Sigmoid colon (tissue), 7 donors: ENCODE measurements at places on chromosomes 2 and 18. TPM values are rescaled to one million over a fixed set of nuclear protein-coding genes. Genes with fewer than 3 reads are reported as not detected.
A peak's percentile ranks its signal among the peaks of the same experiment; 100 is the strongest.

DNA sequence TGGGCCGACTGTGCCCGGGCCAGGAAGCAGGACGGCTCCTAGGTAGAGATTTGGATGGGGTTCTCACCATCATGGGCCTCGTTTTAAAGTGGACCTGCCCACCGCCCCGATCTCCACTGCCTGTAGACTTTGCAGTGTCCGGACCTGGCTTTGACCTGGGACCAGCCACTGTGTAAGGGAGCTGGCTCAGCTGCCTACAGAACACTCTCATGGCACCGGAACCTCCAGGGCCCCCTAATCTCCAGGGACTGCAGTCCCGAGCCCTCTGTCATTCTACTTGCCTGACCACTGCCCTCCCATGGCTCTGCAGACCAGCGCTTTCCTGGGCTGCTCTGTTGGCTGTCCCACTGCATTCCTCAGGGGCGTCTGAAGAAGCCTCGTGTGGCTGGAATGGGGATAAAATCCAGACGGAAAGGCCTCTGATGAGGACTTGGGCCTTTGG lies 120.8 kb downstream of the GLI2 start:
- H3K36me3 ChIP-seq = no peaks in the 10 kb centered on the region
- H3K4me1 ChIP-seq = no peaks in the 10 kb centered on the region
- H3K27ac ChIP-seq = peak overlapping the region; percentile 48
- no peaks in the 10 kb centered on the region for H3K27me3 ChIP-seq
- no peak overlapping the region for H3K4me3 ChIP-seq

DNA sequence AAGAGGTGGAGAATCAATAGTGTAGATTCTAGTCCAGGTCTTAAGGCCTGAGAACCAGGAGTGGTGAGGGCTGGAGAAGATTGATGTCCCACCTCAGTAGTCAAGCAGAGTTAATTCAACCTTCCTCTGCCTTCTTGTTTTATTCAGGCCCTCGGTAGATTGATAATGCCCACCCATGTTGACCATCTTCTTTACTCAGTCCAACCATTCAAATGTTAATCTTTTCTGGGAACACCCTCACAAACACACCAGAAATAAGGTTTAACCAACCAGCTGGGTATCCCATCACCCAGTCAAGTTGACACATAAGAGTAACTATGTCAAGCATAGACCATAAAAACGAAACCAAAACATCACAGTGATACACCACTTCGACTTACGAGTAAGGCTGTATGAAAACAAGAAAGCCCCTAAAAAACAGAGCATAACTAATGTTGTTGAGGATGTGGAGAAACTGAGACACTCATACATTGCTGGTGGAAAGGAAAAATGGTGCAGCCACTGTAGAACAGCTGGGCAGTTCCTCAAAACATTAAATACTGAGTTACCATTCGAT lies 57.5 kb downstream of the SLC35F5 start:
- no peak overlapping the region for H3K4me3 ChIP-seq
- no peaks in the 10 kb centered on the region for H3K36me3 ChIP-seq
- H3K27ac ChIP-seq = no peak overlapping the region
- no peaks in the 10 kb centered on the region for H3K4me1 ChIP-seq
- no peaks in the 10 kb centered on the region for H3K27me3 ChIP-seq

DNA sequence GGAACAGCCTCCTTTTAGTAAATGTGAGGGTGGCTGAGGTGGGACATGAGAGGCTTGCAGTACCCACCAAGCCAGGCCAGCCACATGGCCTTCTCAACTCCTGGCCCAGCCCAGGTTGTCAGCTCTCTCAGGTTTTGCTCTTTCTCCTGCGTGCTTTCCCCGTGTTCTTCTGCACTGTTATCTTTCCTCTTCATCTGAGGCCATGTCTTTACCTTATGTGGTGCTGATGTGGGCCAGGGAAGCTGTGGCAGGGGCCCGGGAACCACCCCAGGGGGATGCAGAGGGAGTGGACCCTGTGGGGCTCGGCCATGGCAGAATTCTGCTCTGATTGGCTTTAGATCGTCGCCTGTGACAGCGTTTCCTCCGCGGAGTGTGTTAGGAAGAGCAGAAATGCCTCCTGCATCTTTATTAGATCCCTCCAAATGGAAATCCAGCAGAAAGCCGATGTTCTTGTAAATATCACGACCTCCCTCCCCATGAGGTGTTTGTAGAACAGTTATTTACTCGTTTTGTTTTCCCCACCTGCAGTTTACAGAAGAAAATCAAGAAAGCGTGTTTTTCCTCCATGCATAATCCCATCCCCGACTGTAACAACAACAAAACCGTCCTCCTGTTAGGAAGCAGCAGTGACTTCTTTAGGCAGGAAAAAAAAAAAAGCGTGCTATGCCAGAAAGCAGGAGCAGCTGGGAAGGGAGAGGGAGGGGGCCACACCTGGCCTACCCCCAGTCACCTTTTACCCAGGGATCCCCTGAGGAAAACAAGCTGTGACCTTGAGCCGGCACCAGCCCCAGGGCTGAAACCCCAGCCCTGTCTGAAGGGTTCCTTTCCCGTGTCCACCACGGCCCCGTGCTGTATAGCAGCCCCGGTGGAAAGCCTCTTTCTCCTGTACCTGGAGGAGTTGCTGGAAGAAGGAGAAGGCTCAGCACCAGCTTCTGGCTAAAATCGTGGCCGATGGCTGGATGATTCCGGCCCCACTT lies 54.8 kb downstream of the HPCAL1 start:
- no peak overlapping the region for H3K27ac ChIP-seq
- no peaks in the 10 kb centered on the region for H3K36me3 ChIP-seq
- DNase-seq = no peak

DNA sequence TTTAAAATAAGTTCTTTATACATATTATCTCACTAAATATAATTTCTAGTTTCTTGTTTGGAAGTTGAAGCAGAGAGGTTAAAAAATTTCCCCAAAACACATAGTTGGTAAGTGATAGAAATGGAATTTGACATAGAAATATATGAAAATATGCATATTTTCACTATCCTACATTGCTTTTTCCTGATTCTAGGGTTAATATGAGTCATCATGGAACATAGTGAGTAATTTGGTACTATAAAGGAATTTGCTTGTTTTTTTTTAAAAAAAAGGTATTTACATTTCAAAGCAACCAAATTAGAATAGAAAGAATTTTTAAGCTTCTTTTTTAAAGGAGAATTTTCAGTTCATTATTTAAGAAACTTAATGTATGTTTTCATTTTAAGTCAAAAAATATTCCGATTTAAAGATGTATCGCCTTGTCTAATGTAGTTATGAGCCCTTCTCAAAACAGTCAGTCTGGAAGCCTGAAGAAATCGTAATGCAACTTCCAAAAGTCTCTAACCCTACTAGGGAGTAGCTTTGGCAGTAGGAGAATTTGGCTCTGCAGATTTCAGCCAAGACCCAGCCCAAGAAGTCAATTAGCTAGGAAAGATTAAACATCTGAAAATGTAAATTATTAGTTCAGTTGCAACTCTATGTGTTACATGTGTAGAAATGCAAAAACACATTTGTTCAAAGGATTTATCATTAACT lies 147.3 kb downstream of the RDH14 start:
- H3K4me3 ChIP-seq = no peak overlapping the region
- no peaks in the 10 kb centered on the region for H3K27me3 ChIP-seq
- peak overlapping the region; percentile 33 for H3K27ac ChIP-seq
- peaks cover 12% of the 10 kb centered on the region for H3K4me1 ChIP-seq

DYSF gene
- total RNA-seq = 49.6 TPM
